ENCODE measurements at places on chromosomes 11 and 22. TPM values are rescaled to one million over a fixed set of nuclear protein-coding genes. Genes with fewer than 3 reads are reported as not detected.

- no peak for DNase-seq
- H3K27ac ChIP-seq, result peak overlapping the region; percentile 61
- H3K27me3 ChIP-seq, result peaks cover 7% of the 10 kb centered on the region
Observed at GRCh38 chr11:123301013-123301591, 106.1 kb upstream of the CLMP start.

The OR51B5 gene
- 0.47 TPM for total RNA-seq

DNA sequence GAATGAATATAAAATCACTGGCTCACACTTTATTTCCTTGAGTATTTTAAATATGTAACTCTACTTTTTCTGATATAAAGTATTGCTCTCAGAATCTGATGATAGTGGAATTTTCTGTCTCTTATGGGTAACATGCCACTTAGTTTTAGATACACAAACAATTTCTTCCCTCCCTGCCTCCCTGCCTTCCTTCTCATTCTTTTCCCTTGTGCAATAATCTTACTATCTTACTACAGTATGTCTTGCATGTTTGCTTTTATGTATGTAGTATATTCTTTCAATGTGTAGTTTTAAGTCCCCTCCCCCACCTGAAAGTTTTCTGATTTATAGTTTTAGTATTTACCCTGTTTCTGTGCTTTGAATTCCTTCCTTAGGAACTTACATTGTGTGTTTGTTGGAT, 48.4 kb downstream of the INSC start:
- H3K27ac ChIP-seq, result no peak overlapping the region
- DNase-seq, result no peak
- peaks cover 19% of the 10 kb centered on the region for H3K27me3 ChIP-seq

The AIFM3 gene
- total RNA-seq, result 0.67 TPM

GRCh38 chr11:92960886-92961285, 8.6 kb upstream of the MTNR1B start:
- H3K4me3 ChIP-seq, result no peak overlapping the region
- H3K36me3 ChIP-seq, result no peaks in the 10 kb centered on the region
- no peaks in the 10 kb centered on the region for H3K27me3 ChIP-seq
- no peak overlapping the region for H3K27ac ChIP-seq

The KRTAP5-11 gene
- total RNA-seq, result not detected

The SLC15A3 gene
- total RNA-seq, result 0.30 TPM

The DHCR7 gene
- total RNA-seq, result 54.7 TPM

DNA sequence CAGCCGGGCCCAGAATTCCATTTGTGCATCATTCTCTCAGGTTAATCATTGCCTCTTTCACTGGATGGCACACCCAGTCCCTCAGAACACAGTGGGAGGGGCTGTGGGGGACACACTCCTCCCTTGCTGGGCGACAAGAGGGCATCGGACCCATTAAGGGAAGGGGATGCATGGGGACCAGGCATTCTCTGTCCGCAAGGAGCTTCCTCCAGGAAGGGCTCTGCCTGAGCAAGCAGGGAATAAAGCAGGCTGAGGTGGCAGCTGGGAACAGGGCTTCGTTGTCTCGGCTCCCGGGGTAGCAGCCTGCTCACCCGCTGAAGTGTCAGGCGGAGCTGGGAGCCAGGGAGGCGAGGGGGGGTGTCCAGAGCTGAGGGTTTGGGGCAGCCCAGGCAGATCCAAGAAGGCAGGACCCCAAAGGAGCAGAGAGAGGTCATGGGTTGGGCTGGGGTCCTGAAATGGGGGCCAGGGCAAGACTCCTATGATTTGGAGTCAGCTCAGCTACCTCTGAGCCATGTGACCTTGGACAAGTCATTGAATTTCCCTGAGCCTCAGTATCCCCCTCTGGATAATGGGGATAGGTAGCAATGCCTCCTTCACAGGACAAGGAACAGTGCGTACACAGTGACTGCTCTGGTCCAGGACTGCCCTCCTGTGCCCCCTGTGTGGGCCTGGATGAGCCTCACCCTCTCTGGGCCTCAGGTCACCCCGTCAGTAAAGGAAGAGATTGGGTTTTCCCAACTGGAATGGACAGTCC, 1.4 kb downstream of the GAL3ST1 start:
- H3K27me3 ChIP-seq, result peaks cover 20% of the 10 kb centered on the region

DNA sequence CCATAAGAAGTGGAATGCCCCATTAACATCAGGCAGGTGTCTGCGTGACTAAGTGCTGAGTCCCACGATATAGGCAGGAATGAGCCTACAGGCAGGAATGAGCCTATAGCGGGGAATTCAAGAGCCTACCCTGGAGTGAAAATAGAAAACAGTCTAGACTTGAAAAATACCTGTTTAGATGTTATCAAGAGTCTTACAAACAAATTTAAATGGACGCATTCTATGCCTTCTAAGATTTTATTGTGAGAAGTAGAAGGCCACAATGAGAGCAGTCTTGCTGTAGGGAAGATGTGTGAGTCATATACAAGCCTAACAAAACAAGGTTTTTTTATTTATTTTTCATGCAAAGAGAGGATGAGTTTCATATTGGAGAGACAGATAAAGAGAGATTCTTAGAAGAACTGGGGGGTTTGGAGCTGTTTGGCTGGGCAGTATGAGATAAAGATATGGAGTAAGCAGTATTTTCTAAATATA, 200.8 kb upstream of the ZC3H12C start:
- no peak overlapping the region for H3K4me3 ChIP-seq
- DNase-seq, result no peak
- H3K36me3 ChIP-seq, result no peaks in the 10 kb centered on the region
- H3K4me1 ChIP-seq, result no peaks in the 10 kb centered on the region
- H3K27me3 ChIP-seq, result peaks cover 5% of the 10 kb centered on the region

DNA sequence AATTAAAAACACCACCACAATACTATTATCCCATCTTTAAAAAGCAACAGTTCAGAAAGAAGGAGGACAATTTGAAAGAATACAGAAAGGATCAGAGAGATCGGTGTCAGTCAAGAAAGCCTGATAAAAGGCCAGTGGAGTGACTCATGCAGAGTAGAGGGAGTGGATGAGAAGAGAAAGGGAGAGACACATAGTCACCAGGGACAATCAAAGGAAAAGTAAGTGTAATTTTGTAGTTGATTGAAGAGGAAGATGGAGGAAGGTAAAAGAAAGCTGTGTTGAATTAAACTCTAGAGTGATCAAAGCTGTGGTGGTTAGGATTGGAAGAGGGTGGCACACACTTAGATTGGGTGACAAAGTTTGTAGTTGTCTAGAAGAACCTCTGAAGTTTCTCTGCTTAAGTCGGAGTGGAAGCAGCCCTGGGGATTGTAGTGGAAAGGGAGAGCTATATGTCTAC, 14.1 kb downstream of the SPECC1L start:
- H3K36me3 ChIP-seq, result peaks cover 19% of the 10 kb centered on the region
- peaks cover 44% of the 10 kb centered on the region for H3K4me1 ChIP-seq
- DNase-seq, result no peak
- no peak overlapping the region for H3K4me3 ChIP-seq

The INS gene
- not detected for total RNA-seq

Data from activated CD8-positive, alpha-beta memory T cell treated with anti-CD3 and anti-CD28 coated beads, Interleukin-2, amount 10 ng/mL, durations not matched to agents 7 days and 5 days (primary cell).